Activated CD8-positive, alpha-beta T cell treated with anti-CD3 and anti-CD28 coated beads for 36 hours (primary cell): ENCODE measurements at places on chromosomes 5 and 9.
A peak's percentile ranks its signal among the peaks of the same experiment; 100 is the strongest.

DNA sequence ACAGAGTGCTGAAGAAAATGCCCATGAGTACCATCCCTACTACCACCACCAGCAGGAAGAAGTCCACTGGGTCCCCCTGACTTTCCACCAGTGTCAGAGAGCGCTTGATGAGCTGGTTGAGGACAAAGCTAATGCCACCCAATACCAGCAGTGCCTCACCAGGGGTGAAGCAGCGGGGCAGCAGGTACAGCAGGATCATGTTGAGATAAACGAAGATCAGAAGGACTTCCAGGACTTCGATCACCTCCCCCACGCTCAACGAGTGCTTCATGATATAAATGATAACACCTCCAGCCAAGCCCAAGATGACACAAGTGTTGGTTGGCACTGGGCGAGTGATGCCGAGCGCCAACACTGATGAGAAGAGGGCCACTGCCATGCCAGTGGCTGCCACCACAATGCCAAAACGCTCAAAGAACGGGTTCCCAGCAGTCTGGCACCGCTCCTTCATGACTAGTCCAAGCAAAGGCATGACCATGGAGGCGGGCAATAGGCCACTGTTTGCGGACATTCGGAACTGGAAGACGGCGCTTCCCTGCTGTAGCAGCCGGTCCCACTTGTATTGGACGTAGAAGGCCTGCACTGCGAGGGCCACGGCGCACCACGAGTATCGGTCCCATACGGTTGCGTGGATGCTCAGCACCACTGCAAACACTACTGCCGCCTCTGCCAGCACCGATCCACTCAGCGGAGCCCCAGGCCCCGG is 679 bp downstream of the DOLK start:
- peak; percentile 7 for DNase-seq

DNA sequence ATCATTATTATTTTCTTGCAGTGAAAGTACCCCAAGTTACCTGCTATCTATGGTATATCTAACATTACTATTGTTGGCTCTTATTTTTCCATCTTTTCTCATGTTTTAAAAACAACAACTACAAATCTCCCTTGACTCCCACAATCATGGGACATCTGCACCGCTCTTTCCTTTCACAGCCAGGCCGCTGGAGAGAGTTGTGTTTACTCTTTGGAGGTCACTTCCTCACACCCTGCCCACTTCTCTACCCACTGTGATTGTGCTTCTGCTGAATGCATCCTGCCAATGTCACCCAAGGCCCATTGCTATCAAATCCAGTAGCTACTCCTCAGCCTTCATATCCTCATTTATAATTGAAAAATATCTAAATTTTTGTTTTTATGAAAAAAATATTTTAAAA is 29.7 kb downstream of the SLC28A3 start:
- no peak for DNase-seq

- DNase-seq = peak; percentile 74
These were observed 713 bp downstream of the MOB3B start for GRCh38 chr9:27528886-27529315.

- no peak for DNase-seq
These were observed 193.4 kb downstream of the CDK5RAP2 start for GRCh38 chr9:120386390-120387131.

- DNase-seq = no peak
These were observed 8.5 kb upstream of the RALGPS1 start for GRCh38 chr9:126906091-126906490.

- DNase-seq = no peak
These were observed 511.3 kb downstream of the TLR4 start for GRCh38 chr9:118215549-118215948.

GRCh38 chr5:93600409-93601070 is 17.5 kb downstream of the NR2F1 start:
- no peak for DNase-seq

DNA sequence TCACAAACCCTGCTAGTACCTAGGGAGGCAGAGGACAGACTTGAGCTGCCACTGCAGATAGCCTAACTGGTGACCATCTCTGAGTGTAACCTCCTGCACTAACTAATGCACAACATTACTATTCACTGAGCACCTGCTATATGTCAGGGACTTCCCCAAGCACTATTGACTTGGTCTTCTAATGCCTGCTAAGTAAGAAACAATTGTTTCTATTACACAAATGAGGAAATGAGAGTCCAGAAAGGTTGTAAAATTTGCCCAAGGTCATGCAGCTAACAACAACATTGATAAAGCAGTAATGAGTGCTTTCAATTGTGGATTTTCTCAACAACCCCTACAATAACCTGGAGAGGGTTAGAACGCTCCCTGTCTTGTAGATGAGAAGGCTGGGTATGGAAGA is 183.7 kb downstream of the ZNF462 start:
- DNase-seq = no peak

DNA sequence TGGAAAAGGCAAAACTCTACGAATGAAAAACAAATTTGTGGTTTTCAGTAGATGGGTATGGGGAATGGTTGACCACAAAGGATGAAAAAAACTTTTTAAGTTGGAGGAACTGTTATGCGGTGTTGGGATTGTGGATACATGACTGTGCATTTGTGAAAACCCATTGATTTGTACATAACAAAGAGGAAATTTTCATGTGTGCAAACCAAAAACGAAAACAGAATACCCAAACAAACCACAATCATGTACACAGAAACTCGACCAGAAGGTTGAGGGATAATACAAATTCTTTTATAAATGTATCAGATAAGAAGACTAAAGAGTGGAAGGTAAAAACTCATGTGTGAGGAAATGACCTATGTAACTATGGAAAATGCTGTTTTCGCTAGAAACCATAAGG is 1012.4 kb downstream of the CDH18 start:
- no peak for DNase-seq

DNA sequence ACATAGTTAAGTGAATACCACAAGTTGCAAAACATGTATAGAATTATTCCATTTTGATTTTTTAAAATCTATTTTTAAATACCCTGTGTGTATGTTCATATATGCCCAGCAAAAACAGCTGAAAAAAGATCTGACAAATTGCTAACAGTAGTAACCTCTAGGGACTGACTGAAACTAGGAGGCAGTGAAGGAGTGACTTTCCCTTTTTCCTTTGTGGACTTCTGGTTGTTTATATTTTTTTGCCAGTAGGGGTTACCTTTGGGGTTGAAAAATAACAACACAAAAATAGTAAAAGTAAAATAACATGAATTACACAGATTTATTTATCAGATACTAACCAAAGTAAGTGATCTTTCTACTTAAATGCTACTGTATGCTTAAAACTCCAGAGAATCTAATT is 2.9 kb downstream of the MEGF9 start:
- DNase-seq = no peak

DNA sequence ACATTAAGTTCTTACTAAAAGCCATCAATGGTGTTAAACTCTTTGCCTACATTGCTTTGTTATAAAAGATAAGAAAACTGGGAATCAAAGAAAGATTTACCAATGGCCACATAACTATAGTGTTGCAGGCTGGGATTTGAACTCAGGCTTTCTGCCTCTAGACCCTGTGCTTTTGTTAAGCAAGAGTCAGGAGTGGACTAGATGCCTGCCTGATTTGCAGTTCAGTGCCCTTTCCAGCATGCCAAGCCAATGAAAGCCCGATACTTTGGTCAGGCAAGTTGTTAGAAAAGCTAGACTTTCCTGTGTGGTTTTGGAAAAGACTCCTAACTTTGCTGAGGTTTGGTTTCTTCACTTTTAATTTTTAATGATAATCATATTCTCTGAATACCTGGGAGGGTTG is 21.4 kb upstream of the AGXT2 start:
- DNase-seq = no peak

DNA sequence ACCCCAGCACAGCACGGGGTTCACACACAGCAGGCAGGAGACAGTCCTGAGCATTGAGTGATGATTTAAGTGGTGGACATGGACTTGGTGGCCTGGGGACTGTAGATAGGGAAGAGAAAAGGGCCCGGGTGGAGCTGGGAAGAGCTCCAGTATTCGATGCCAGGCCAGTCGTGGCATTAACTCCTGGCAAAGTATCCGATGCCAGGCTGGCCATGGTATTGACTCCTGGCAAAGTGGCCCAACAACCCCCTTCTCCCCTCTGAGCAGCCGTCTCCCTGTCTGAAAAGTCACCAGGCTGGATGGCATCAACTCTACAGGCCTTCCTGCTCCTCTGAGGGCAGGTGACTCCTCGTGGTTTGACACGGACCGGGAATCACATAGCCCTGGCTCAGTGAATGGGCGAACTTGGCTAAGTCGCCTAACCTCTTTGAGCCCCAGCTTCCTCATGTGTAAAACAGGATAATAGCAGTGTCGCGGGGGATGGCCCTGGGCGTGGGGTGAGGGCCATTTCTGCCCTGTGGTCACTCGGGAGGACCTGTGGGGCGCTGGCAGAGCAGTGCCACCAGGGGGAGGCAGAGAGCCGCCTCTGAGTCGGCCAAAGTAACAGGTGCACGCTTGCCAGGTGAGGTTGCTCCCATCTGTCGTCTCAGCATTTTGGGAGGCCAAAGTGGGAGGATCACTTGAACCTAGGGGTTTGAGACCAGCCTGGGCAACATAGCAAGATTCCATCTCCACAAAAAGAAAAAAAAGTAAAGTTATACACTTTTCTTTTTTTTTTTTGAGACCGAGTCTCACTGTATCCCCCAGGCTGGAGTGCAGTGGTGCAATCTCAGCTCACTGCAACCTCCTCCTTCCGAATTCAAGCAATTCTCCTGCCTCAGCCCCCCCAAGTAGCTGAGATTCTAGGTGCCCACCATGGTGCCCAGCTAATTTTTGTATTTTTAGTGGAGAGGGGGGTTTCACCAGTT is 5.7 kb upstream of the SEC16A start:
- DNase-seq = peak; percentile 80

GRCh38 chr5:59036274-59036961 is 453.5 kb downstream of the RAB3C start:
- DNase-seq = peak; percentile 80

GRCh38 chr5:166899343-166899742 is 1392.1 kb upstream of the WWC1 start:
- no peak for DNase-seq

DNA sequence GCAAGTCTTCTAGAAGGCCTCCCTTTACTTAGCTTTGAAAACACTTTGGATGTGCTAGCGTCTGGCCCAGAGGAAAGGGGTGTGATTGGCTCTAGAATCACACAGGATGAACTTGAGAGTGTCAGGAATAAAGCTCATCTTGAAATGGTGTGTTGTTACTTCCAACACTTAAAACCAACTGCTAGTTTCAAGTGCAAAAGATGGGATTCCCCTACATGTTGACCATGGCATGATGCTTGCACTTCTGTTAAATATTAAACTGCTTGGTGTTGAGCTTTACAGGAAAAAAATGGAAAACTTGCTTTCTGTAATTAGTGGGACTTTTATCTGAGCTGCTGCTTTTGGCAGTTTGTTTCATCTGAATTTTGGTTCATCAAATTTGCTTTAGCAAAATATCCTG is 261.1 kb downstream of the MED10 start:
- no peak for DNase-seq

- no peak for DNase-seq
These were observed 14.8 kb upstream of the COL5A1 start for GRCh38 chr9:134626571-134627416.

DNA sequence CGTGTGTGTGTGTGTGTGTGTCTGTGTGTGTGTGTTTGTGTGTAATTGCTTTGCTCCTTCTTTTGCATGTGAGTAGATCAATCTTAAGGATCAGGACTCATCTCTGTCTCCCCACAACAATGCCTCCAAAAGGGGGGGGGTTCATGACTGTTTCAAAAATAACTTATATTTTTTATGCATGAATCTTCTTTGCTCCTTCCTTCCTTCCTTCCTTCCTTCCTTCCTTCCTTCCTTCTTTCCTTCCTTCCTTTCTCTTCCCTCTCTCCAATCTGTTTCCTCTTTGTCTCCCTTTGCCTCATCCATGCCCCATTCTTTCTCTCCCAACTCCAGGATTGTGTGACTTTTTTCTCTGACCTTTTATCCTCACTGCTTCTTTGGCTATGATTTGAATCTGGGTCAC is 126.4 kb upstream of the OSMR start:
- DNase-seq = no peak

DNA sequence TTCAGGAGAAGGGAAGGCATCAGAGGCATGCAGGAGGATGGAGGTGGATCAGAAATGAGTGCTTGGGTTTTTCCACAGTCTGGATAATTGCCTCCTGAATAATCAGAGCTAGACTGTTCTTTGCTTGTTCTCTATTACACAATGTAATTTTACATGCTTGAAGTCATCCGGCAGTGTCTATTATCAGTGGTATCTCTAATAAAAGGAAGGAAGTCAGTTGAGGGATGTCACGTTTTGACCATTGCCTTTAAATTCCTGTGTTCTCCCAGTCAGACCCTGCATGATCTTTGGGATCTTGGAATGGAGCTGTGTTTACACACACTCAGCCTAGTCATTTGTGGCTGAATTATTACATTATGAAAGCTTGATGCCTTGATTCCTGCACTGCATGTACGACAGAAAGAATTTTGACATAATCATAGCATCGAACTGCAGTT is 91.0 kb downstream of the PDE8B start:
- no peak for DNase-seq

DNA sequence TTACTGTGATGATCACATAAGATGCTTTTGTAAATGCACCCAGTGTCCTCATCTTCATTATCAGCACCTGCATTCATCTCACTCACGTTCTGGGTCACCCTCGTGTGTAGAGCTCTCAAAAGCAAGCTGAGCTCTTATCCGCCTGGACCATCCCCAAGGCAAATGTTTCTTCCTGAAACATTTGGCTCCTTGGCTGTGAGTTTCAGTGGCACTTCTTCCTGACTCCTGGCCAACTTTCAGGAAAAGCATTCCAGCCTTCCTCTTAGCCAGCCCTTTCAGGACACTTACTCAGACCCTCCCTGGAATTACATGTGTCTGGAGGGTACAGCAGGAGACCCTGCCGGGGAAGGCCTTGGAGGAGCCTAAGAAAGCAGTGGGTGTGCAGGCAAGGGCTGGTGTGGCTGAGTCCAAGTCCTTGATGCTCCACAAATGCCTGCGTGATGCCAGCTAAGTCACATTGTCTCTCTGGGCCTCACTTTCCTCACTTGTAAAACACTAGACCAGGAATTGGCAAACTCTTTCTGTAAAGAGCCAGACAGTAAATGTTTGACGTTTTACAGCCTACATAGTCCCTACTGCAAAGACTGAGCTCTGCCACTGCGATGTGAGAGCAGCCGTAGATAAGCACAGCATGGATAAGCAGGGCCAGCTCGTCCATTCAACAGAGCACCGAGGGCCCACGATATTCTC is 72.1 kb downstream of the PDE6A start:
- DNase-seq = no peak
